M059J (cell line): ENCODE measurements at places on chromosomes 7 and 10. TPM values are rescaled to one million over a fixed set of nuclear protein-coding genes. Genes with fewer than 3 reads are reported as not detected.

Gene CCL24
- total RNA-seq, result not detected in 2 replicates

Gene FAM241B
- total RNA-seq, result 1.9 and 2.8 TPM in 2 replicates

Gene GTF2IRD2
- total RNA-seq, result 4.3 and 17.9 TPM in 2 replicates

Gene HOGA1
- total RNA-seq, result 0.12 and 0.71 TPM in 2 replicates

Gene COX15
- 27.8 and 35.7 TPM in 2 replicates for total RNA-seq

Gene SHH
- not detected in 2 replicates for total RNA-seq

Gene NACAD
- 0.54 and 3.2 TPM in 2 replicates for total RNA-seq

Gene ACSM6
- total RNA-seq, result not detected in 2 replicates

Gene GRIFIN
- total RNA-seq, result not detected in 2 replicates

Gene PRSS1
- not detected in 2 replicates for total RNA-seq

Gene SEMA4G
- 0.12 and 0.17 TPM in 2 replicates for total RNA-seq

Gene TMEM140
- total RNA-seq, result 11.2 and 21.2 TPM in 2 replicates

Gene FANK1
- total RNA-seq, result 4.5 and 11.2 TPM in 2 replicates

Gene OR2A42
- not detected in 2 replicates for total RNA-seq

Gene TRPV6
- not detected in 2 replicates for total RNA-seq

Gene HOXA5
- 0.69 and 3.0 TPM in 2 replicates for total RNA-seq

Gene MYO1G
- not detected in 2 replicates for total RNA-seq

Gene MAD1L1
- total RNA-seq, result 41.0 and 61.5 TPM in 2 replicates

Gene SFXN2
- 0.98 and 4.5 TPM in 2 replicates for total RNA-seq

Gene C10orf71
- total RNA-seq, result not detected in 2 replicates

Gene TMEM229A
- total RNA-seq, result not detected in 2 replicates
